ENCODE measurements at places on chromosomes 3 and 15.

DNA sequence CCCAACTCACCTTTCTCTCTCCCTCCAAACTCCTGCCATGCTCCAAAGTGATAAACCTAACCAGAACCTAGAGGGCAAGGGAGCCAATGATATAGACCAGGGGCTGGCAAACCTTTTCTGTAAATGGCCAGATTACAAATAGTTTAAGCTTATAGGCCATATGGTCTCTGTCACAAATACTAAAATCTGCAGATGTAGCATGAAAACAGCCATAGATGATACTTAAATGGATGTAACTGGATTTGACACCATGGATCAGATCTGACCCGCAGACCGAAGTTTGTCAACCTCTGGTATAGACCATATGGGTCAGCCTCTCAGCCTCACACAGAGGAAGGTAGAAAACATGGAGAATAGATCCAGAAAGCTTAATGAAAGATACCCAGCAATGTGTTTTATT lies 165.2 kb upstream of the STT3B start:
- no peak for DNase-seq

DNA sequence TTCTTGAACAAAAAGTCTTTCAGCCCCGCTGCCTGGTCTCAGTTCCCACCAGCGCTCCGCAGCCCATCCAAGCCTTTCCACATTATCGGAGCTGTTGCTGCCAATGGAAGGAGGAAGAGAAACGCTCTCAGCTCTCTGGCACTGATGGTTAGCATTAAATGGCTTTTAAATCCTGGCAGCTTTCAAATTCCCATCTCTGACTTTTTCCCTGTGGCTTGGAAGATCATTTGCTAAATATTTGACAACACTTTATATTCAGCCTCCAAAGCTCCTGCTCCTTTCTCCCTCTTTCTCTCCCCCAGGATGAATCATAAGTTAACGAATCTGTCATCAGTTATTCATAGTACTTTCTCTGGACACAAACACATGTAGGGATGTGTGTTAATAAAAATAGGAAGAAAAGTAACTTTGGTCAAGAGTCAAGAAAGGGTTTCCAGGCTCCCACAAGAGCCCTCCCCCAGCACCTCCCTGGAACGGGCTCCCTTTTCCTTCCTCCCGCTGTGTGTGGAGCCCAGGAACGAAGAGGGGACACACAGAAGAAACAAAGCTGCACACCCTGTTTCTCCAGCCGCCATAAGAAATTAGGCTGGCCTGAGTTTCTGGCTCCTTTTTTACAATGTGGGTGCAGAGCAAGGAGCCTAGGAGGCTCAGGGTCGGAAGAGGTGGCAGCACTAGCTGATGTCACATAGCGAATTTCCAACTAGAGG lies 47.6 kb upstream of the TSEN2 start:
- DNase-seq, result no peak

DNA sequence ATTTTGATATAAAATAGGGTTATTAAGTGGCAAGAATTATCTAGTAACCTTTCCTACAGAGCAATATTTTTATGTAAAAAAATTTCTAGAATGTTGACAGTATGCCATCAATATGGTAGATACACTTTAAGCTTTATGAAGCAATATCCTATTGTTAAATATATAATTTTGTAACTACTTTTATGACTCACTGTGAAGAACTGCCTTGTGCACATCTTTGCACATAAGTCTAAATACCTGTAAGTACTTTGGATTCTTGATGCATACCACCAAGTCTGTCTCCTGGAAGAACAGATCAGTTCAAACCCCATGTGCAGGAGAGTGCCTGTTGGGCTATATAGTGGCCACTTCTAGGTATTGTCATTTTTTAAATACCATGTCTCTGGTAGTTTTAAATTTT lies 205.7 kb upstream of the EIF1B start:
- DNase-seq, result no peak

DNA sequence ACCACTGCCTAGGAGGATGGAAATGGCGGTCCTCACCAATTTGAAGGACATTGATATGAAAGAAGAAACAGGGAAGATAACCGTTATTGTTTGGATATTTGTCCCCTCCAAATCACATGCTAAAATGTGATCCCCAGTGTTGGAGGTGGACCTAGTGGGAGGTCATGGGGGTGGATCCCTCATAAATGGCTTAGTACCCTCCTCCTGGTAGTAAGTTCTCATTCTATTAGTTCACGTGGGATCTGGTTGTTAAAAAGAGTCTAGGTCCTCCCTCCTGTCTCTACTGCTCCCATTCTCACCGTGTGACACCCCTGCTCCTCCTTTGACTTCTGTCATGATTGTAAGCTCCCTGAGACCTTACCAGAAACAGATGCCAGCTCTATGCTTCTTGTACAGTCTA lies 30.5 kb downstream of the TLNRD1 start:
- no peak for DNase-seq

DNA sequence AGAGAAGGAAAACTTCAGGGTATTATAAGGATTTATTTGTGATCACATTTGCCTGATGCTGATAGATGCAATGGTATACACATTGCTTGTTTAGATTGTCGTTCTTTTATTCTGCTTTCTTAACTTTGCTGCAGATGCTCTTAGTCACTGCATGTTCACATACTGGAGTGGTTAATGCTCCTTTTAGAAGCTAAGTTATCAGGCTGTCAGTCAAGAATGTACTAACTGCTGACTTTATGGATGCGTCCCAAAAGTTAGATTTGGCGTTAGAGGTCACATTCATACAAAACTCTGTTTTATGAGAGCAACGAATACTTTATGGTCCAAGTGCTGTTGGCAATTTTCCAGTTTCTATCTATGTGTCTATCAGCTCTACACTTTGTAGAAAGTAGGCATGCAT lies 160.7 kb downstream of the BBX start:
- no peak for DNase-seq

DNA sequence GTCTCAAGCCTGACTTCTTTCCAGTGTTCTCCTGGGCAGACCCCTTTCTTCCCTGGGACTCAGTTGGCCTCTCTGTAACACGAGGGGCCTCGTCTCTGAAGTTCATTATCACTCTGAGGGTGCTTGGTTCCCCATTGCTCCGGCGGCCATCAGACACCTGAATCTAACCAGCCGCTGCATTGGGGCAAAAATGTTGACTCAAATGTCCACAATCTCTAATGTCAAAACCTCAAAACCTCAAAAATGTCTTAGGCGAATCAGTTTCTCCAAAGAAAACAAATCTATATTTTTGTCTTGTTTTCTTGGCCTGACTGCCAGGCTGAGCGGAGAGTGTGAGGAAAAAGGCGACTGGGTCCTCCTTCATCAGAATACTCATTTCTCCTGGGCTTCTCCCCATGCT lies 220.7 kb downstream of the VPS13C start:
- no peak for DNase-seq

DNA sequence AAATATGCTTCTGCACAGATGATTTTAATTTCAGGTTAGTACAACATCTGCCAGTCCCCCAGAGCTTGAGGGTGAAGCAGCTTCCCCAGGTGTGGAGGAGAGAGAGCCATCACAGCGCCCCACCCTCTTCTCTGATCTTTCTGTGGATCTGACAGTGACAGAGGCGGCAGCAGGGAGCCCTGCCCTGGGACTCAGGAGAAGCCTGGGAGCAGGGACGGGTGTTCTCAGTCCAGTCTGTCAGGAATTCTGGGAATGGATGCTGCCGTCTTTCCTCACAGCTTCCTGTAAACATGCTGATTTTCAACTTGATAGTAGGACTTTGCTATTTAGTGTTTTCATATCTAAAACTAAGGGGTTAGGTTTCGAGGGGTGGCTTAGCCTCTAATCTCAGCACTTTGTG lies 11.4 kb upstream of the RAB8B start:
- DNase-seq, result no peak

DNA sequence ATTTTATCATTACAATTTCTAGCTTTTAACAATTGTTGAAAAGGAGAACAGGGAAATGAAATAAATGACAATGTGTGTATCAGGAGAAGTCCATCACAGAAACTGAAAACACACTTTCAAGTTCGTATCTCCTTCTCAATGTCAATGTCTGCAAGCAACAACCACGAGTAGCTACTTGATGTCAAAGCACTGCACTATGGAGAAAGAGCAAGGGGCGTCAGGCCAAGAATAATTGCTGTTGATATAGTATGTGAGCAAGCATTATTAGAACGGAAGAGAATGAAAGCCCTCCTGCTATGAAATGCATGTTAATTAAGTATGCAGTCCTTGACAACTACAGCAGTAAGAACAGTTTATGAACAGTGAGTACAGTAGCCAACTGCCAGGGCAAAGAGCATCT lies 1250.1 kb downstream of the ZPLD1 start:
- no peak for DNase-seq

DNA sequence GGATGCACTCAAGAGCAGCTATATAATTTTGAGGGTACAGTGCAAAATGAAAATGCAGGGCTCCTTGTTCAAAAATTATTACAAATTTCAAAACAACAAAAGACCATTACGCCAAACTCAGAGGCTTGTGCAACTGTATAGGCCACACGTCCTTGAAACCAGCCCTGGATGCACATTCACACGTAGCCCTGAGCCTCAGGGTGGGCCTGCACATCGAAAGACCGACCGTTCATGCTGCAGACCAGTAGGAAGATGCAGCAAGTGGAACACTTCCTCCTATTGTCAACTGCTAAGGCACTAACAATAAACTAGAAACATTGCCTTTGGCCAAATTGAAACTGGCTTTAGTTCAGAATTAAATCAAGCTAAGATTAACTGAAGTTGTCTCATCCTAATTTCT lies 174.7 kb downstream of the SHOX2 start:
- no peak for DNase-seq

- no peak for DNase-seq
These were observed 108.4 kb downstream of the MBNL1 start for GRCh38 chr3:152377184-152377570.

DNA sequence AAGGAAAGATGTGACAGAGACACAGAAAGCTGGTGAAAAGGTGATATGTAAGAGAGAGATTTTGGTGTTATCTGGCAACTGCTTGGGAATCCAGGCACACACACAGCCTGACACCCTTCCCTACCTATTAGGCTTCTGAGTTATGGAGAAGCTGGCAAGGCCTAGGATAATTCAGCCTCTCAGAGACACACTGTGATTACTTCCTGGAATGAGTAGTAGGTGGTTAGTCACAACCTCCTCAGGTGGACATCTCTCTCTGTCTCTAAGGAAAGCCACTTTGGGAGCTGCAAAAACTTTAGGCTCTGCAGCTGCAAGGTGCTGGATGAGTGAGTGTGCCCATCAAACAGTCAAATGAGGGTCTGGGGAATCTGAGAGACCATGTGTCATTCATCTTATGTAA lies 201.9 kb downstream of the PDCD6IP start:
- no peak for DNase-seq

DNA sequence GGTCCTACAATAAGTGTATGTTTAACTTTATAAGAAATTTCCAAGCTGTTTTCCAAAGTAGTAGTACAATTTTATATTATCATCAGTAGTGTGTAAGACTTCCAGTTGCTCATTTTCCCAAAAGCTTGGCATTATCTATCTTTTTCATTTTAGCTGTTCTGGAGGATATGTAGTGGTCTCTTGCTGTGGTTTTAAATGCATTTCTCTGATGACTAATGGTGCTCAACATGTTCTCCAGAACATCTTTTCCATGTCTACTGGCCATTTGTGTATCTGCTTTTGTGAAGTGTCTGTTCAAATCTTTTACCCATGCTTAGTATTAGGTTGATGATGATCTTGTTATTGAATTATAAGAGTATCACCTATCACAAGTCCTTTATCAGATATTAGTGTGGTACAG lies 13.3 kb downstream of the BCL2A1 start:
- no peak for DNase-seq

GRCh38 chr3:97138914-97139541 lies 324.6 kb downstream of the EPHA6 start:
- no peak for DNase-seq

GRCh38 chr3:41219424-41219823 lies 20.1 kb downstream of the CTNNB1 start:
- DNase-seq, result no peak

DNA sequence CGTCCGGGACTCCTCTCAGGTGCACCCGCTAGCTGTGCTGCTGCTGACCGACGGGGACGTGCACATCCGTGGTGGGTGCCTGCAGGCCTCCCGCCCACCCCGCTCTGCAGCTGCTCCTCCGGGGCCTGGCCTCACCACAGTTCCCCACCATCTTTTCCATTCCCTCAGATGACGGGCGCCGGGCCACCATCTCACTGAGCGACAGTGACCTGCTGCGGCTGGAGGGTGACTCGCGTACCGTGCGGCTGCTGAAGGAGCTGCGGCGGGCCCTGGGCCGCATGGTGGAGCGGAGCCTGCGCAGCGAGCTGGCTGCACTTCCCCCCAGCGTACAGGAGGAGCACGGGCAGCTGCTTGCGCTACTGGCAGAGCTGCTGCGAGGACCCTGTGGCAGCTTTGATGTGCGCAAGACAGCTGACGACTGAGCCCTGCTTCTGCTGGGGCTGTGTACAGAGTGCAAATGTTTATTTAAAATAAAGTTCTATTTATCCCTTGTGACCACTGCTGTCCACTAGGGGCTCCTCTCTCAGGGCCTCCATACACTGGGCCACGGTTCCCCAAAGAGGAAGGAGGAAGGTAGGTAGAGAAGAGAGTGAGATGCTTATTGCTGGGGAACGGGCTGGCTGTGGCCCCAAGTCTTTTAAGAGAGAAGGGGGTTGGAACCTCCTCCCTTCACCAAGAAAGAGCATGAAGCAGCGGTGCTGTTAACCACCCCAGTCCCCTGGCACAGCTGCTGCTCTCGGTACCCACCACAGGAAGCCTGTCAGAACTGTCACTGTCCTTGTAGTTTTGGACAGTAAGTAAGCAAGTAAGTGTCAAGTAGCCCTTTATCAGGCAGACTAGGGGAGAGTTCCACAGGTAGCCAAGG lies 47.0 kb downstream of the DHX30 start:
- no peak for DNase-seq

GRCh38 chr3:24264748-24265158 lies 229.9 kb downstream of the THRB start:
- DNase-seq, result no peak

GRCh38 chr3:118408431-118408830 lies 626.2 kb downstream of the IGSF11 start:
- DNase-seq, result no peak

DNA sequence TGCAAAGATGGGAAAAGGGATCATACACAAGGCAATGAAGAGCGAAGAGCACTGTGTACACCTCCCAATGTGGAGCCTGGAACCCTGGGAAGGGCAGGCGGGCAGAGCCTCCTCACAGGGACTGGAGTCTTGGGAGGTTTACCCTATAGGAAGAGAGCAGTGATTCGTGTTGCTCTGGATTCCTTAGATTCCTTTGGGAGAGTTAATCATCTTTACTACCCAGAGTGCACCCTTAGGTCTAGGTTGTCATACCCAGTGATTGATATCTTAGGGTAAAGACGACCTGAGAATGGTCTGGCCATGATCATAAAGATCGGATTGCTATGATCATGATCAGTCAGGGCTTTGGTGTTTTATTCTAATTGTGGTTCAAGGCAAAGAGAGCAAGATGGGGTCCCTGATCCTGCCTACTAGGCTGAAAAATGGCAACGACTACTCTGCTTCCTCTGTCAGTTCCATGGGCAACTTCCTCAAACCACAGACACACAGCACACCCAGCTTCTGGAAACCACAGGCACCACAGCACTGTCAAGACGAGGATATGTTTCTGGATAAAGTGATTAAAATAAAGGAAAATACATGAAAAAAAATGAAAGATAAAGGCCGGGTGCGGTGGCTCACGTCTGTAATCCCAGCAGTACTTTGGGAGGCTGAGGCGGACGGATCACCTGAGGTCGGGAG lies 20.4 kb upstream of the MAP6D1 start:
- no peak for DNase-seq

GRCh38 chr3:142263112-142263511 lies 37.7 kb upstream of the GK5 start:
- no peak for DNase-seq

- no peak for DNase-seq
These were observed 154.4 kb upstream of the CHRM5 start for GRCh38 chr15:33813891-33814290.
